8988T (cell line): ENCODE measurements at places on chromosomes 2 and 18.

GRCh38 chr2:130388221-130388907, 32.5 kb downstream of the PTPN18 start:
- no peak for DNase-seq

DNA sequence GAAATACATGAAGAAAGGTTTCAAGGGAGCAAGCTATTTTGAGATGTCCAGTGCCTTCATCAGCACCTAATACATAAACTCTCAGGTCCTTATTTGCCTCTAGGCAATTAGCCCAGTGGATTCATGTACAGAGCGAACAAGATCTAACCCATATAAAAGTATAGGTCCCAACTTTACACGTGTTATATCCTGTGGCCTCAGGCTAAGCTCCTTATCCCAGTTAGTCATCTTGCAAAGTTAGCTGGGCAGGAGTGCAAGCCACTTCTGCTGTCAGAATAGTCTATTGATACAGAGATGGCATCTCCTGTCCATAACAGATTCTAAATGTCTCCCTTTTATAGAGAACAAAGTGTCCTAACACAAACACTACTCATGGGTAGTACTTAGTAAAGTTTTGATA, 203.9 kb upstream of the PIK3C3 start:
- no peak for DNase-seq

- DNase-seq, result no peak
Measured at GRCh38 chr2:6878549-6878948, 972 bp downstream of the RSAD2 start.

- DNase-seq, result no peak
Measured at GRCh38 chr2:120771781-120772208, 36.1 kb downstream of the GLI2 start.

DNA sequence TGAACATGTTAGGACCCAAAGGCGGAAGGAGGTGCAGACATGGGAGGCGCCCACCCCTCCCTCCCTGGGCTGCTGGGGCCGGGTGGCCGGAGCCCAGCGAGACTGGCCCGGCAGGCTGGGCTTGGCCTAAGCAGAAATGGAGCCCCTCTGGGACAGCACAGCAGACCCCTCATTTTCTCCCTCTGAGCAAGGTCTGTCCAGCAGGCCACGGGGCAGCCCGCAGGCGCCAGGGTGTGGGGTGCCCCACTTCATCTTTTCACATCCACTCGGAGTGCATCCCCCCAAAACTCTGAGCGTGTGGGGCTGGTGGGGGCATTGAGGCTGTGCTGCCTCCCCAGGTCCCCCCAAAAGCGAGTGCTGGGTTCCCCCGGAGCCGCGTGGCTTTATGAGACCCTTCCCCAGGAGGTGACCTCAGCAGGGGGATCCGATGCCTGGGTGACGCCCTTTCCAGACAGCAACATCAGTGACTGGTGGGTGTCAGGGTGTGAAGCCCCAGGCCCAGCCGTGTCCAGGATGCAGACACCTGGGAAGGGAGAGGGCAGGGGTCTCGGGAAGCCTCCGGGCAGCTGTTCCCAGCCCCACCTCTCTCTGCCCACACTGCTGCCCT, 36.7 kb upstream of the GPC1 start:
- no peak for DNase-seq
